ENCODE measurements at places on chromosomes 2 and 18. TPM values are rescaled to one million over a fixed set of nuclear protein-coding genes. Genes with fewer than 3 reads are reported as not detected.

The COL4A3 gene
- total RNA-seq: 2.6 TPM

The PXDN gene
- total RNA-seq: 22.5 TPM

DNA sequence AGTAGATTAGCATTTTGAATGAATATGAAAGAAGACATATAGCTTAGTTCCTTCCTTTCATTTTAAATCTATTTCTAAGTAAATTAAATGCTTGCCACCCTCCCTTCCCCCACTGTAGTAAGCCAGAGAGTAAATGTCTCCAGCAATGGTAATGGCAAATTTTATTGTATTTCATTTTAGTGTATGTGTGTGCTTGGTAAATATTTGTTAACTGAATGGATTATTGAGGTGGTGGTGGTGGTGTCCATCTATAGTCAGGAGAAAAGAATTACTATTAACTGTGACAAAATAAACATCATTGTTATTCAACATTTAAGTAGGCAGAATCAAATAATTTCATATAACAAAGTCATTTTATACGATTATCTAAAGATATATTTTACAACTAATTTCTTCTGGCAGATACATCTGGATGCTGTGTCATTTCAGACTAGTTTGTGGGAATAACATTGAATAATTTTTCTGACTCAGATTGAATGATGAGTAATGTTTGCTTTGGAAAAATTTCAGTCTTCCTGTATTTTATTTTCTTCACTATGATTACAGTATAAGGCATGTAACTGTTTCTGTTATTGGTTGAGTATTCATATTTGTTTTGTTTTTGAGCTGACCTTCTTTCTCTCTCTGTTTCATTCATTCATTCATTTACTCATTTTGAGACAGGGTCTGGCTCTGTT is 18.3 kb downstream of the ASXL3 start:
- no peak for DNase-seq

- no peak for DNase-seq
Observed at GRCh38 chr18:59779979-59780378, 82.8 kb upstream of the CCBE1 start.

The FAM124B gene
- 2.7 TPM for total RNA-seq

The TNFRSF11A gene
- total RNA-seq: 0.66 TPM

DNA sequence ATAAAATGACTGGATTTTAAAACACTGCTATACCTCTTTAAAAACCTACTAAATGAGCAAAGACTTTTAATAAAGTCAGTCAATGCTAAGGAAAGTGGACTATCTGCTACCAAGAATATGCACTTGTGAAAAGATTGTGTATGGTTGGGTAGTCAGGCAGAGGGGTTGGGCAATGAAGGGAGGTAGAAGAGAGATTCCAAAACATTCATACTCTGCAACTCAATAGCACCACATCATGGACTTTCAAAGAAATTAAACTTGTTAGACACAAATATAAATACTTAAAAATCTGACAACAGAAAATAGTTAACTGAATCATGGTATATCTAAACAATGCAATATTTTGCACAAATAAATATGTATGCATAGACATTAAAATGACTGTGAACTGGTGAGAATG is 139.9 kb upstream of the MAPRE2 start:
- DNase-seq: no peak

- no peak for DNase-seq
Observed at GRCh38 chr2:45329045-45329677, 281.9 kb downstream of the SRBD1 start.

DNA sequence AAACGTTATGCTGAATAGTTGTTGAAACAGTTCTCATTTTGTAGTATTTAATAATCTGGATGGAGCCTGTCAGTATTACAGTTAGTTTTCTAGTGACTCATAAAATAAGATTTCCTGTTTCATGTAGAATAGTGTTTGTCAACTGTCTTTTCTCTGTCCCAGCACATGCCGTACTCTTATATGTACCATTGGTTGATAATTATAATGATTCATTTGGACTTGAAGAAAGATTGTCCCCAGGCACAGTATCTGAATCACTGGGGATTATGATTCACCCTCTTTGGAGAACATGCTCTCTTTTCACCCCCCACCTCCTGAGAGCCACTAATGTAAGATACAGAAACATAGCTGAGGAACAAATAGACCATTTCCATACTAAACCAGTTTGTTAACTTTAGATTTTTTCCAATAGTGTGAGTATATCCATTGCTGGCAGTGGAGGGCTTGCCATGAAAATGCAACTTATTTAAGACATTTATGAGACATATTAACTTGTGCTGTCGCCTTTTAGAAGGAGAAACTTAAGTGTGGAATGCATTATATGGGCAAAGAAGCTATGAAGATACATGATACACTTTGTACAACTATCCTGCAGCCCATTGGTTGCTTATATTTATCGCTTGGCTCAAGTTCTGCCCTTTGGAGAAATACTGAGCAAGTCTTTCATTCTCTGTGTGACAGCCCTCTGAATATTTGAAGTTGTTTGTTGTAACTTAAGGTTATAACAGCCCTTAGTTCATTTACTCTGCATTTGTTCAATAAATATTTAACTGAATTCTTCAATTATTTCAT is 12.4 kb downstream of the COPS8 start:
- DNase-seq: no peak

DNA sequence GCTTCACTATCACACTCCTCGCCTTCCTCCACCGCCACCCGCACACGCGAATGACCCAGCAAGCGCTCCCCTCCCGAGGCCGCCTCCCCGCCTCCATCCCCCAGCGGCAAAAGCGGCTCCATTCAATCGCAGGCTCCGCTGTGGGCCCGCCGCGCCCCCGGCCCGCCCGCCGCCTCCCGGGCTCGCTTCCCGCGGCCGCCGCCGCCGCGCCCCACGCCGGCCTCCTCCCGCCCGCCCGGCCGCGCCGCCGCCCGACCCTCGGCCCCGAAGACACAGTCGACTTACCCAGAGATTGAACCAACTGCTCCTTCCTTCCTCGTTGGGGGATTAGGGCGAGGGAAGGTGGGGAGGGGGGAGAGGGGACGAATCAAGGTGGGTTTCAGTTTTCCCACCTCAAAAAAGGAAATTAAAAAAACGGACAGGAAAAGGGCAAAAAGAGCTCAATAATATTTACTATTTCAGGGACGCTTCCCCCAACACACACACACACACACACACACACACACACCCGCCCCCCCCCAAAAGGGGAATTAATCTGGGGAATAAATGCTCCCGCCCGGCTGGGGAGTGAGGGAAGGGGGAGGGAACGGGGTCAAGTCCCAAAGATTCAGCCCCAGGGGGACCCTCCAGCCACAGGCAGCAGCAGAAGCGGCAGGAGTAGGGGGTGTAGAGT is 743 bp downstream of the XPO1 start:
- DNase-seq: peak; percentile 56

- peak; percentile 1 for DNase-seq
Observed at GRCh38 chr2:2798337-2798736, 467.3 kb upstream of the MYT1L start.

Measured in heart right ventricle (tissue), 16 donors.